ENCODE measurements at places on chromosomes 2 and 18. TPM values are rescaled to one million over a fixed set of nuclear protein-coding genes. Genes with fewer than 3 reads are reported as not detected.

Gene TMEM17
- total RNA-seq, result 0.25 TPM

Gene CDH2
- not detected for total RNA-seq

Gene DPYSL5
- 0.09 TPM for total RNA-seq

Gene STPG4
- total RNA-seq, result 0.23 TPM

Gene PLGLB2
- total RNA-seq, result 0.54 TPM

Gene NEUROD1
- not detected for total RNA-seq

Gene NIF3L1
- total RNA-seq, result 47.7 TPM

Gene G6PC2
- not detected for total RNA-seq

Gene ZFP36L2
- total RNA-seq, result 77.7 TPM

GRCh38 chr2:26190369-26190768 lies 17.5 kb downstream of the GAREM2 start:
- DNase-seq, result no peak

- DNase-seq, result no peak
Measured at GRCh38 chr2:48207201-48207641, 300.9 kb upstream of the FBXO11 start.

- peak; percentile 70 for DNase-seq
Measured at GRCh38 chr2:68789603-68790002, 55.0 kb downstream of the ARHGAP25 start.

DNA sequence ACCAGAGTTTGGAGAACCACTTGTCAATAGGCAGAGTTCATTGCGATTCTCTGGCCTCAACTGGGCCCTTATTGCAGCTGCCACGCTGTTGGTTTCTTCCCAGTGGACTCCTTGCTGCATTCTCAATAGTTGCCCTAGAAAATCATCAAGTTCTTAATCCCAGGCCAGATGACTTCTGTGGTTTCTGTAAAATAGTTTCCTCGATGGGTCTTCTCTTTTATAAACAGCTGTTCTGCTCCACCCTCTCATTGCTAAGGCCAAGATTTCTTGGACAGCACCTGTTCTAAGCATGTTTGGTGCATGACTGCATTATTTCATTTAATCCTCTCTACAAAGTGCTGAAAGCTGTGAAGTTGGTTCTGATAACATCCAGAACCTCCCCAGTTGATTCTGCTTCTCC lies 131.0 kb downstream of the BCL2L11 start:
- DNase-seq, result no peak

GRCh38 chr2:221517696-221518151 lies 54.4 kb downstream of the EPHA4 start:
- peak; percentile 84 for DNase-seq

- DNase-seq, result no peak
Measured at GRCh38 chr2:70958759-70959158, 19.7 kb upstream of the ANKRD53 start.

GRCh38 chr18:79542213-79542612 lies 137.4 kb upstream of the CTDP1 start:
- DNase-seq, result no peak

DNA sequence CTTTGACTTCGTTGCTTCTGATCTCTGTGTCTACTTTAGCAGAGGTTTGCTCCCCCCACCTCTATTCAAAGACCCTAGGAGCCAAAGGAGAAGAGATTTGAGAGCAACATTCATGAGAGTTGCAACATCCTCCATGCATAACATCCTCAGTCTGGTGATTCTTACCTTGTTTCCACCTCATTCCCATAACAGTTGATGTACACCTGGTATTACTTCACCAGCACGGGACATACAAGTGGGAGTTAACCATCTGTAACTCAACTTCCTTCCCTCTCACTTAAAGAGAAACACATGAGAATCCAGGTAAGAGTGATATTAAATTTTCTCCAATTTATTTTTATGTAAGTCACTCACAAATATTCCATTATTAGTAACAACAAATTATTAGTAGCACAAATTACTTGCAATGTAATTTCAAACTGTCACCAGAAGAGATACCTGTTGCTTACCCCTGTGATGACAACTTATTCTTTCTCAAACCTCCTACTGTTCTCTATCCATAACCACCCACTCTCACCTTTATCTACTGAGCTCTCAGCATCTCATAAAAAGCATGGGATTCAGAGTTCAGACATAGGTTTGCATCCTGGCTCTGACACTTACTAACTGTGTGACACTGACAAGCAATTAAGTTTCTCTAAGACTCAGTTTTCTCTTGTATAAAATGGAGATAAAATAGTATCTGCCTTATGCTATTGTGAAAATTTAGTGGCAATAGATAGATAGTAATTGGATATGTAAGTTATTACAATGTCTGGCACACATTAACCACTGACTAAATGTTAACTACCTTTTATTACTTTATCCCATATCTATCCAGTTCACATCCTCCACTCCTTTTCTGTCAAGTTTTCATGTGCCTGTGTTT lies 184.6 kb upstream of the SRD5A2 start:
- DNase-seq, result no peak

DNA sequence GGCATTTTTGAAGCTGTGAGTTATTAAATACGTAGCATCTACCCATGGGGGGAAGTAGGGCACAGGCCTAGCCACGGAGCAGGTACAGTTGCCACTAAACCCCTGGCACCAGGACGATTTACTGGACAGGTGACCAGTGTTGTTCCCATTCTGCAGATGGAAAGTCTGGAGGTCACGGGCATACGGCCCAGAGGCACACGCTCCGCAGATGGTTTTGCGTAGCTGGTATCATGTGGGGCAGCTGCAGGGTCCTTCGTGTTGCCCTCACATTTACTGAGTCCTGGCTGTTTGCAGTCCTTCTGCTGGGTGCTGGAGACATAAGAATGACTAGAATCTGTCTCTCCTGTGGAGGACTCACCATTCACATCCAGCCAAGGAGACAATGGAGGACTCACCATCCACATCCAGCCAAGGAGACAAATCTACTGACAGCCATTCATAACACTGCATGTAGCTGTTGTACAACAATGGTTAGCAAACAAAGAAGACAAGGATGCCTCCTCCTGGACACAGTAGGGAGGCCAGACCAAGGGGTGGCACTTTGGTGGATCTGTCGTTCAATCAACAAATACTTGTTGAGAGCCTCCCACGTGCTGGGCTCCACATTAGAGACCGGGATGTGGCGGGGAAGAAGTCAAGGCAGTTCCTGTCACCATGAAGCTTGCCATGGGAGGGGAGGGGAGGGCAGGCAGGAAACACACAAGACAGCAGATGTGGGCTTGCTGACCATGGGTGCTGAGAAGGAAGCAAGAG lies 24.9 kb downstream of the TWIST2 start:
- DNase-seq, result no peak

GRCh38 chr2:241545106-241545505 lies 13.4 kb upstream of the BOK start:
- DNase-seq, result no peak

DNA sequence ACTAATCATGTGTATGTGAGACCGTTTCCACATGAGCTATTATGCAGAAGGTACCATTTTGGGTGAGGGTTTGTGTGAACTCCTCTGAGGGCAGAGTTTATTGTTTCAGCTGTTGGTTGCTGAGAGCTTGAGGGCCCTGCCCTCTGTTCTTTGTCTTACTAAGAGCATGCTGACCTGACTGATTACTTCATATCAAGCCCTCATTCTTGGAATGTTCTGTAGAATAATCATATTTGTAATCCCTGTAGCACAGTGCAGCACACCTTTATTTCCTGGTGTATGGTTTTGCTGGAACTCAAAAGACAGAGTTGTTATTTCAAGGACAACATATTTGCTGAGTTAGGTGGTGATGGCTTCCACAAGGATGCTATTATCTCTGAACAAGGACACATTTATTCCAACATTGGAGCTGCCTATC lies 118.5 kb downstream of the GALNT3 start:
- DNase-seq, result no peak

DNA sequence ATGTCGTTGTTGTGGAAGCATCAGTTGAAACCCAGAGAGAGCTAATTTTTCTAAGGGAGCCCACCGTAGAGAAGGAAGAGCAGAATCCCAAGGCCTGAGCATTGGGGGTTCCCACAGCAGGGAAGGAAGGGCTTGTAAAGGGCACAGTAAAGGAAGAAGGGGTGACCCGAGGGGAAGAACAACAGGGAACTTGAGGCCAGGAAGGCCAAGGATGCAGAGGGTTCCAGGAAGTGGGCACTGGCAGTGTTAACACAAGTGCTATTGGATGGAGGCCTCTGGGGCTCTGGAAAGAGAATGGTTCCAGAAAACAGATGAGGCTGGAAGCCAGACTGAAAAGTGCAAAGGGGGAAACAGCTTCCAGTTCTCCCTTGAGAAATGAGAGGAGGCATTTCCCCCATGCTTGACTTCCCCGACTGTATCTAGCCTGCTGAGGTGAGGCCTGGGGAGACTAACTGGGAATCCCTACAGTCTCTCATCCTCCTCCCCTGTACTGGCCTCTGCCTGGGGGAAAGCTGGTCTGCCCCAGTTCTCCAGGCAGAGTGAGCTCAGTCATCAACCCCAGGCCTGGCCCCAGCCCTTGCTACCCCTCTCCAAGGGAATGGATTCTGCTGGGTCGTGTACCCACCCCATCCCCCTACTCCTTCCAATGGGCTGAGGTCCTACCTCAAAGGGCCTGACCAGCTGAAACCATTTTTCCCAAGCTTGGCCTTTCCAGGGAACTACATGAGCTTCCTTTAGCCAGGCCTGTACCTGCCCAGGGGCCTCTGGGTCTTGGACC lies 43.2 kb upstream of the MRPL33 start:
- no peak for DNase-seq

GRCh38 chr2:46202453-46202852 lies 94.8 kb upstream of the EPAS1 start:
- DNase-seq, result no peak

DNA sequence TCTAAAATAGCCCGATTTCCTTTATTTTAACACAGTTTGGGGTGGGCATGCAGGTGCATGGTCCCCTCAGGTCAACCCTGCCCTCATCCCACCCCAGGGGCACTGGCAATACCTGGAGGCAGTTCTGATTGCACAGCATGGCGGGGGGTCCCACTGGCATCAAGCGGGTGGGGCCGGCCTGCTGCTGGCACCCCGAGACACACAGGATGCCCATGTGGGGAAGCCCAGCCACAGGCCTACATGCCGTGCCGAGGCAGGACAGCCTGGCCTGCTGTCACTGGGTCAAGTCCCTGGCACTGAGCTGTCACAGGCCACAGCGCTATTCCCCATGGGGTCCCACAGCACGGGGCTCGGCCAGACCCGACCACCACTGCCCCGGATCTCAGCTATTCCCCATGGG lies 11.9 kb upstream of the KCNG2 start:
- no peak for DNase-seq

GRCh38 chr2:187422282-187422681 lies 25.8 kb downstream of the CALCRL start:
- no peak for DNase-seq

DNA sequence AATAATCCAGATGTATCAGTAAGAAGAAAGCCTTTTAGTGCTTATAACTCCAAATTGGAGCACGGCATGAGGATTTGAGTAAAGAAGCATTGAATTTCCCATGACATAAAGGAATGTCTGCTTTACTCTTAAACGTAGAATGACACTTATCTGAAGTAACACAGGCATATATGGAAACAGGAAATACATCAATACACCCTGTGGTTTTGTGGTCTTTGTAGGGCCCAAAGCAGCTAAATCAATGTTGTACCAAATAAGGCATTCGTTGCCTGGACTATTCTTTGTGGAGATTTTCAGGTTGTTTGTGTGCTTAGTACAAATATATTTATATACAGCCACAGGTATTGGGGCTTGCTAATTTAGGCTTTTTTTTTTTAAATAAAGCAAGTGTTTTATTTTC lies 660.5 kb downstream of the LRRTM4 start:
- no peak for DNase-seq

GRCh38 chr2:233202531-233202944 lies 48.9 kb upstream of the ATG16L1 start:
- DNase-seq, result no peak

- DNase-seq, result no peak
Measured at GRCh38 chr2:136133176-136133575, 15.2 kb upstream of the CXCR4 start.

DNA sequence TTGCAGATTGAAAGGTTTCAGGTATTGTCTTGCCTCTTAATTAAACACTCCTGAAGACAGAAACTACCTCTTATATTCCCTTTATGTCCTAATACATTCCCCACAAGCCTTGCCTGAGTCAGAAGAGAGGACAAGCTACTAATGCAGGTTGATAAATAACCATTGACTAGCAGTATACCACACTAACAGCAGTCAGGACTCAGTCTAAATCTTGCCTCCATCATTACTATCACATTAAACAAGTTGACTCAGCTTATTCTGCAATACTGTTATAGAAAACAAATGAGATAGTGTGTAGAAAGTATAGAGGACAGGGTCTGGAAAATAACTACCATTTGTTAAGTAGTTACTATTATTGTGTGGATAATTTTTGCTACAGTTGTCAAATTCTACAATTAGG lies 63.8 kb downstream of the TTC21B start:
- no peak for DNase-seq

DNA sequence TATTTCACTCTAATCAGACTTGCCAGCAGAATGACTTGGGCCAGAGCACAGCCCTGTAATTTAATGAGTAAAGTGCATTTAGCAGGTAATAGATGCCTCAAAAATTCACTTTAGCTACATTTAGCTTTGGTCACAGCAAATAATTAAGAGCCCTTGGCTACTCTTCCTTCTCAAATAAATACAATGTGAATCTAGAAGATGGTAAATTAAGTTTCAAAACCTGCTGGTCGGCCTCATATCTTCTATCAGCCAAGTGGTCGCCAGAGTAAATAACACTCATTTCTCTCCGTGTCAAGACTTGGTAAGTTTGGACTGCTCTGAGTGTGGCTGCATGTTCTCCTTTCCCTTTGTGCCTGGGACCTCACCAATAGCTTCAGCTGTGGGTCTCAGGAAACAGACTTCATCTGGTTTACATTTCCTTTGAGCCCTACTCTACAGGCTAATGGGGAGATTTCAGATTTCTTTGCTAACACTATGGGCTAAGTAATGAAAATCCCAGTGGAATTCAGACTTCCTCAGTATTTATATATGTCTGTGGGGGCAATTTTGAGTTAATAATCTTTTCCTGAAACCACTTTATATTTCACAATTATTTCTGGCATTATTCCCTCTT lies 375.8 kb downstream of the RBM43 start:
- DNase-seq, result no peak

DNA sequence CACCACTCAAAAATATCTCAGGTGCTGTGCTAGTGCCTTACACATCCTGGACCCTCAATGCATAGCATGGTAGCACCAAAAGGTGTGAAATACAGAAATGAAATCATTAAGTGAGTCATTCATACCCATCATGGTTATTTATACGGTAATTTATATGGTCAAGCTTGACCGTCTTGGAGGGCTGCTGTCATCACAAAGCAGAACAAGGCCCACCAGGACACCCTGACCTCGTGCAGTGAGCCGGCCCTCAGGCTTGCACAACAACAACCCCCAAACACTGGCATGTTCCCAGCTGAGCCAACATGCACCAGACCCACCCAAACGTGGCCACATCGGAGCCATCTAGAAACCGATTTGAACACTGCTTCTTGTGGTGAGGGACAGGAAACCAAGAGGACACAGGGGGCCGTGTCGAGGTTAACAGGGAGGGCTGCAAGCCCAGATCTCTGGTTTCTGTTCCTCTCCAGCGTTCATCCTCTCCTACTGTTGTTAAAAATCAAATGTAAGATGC lies 378.5 kb upstream of the ID2 start:
- peak; percentile 53 for DNase-seq
